ENCODE measurements at places on chromosomes 12 and 14.

DNA sequence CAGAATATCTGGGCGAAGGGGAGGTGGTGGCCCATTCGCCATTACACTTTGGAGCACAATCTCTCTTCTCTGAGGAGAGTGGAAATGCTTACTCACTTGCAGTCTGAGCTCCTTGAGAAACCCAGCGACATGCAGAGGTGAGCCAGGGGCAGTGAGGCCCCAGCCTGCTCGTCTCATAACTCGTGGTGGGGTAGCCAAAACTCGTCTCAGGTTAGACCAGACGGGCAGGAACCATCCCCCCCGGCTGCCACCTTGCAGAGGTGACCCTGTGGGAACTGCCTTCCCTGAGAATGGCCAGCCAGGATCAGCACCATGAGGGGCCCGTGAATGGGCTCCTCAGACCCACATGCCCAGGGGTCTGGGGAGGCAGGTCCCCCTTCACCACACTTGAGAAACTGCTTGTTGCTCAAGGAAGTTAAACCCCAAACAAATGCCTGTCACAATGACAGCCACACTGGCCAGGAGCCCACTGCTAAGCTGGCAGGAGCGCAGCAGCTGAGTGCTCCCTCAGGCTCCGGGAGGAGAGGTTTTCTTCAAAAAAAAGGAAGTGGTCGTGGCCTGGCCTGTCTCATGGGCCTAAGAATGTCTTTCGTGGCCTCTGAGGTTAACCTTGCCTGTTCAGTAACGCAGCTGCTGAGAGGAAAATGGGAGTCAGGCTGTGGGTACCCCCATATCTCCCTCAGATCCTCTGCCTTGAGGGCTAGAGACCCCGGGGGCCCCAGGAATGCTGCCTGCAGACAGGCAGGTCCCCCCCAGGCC is 9.2 kb upstream of the ALDH2 start:
- DNase-seq, result no peak

- peak; percentile 45 for DNase-seq
Observed at GRCh38 chr12:121536054-121536898, 44.5 kb downstream of the KDM2B start.

GRCh38 chr14:98799891-98800290 is 472.1 kb downstream of the BCL11B start:
- no peak for DNase-seq

DNA sequence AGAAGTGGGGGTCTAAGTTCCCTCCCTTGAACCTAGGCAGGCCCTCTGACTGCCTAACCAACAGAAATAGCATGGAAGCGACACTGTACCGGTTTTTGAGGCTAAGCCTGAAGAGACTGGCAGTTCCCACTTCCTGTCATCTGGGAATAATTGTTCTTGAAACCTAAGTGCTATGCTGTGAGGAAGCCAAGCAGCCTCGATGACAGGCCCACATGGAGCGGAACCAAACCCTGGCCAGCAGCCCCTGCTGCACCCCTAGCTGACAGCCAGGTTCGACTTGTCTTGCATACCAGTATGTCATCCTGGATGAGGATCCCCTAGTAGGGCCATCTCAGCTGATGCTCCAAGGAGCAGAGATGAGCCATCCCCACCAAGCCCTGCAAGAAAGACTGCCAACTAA is 6.4 kb upstream of the GPR68 start:
- no peak for DNase-seq

DNA sequence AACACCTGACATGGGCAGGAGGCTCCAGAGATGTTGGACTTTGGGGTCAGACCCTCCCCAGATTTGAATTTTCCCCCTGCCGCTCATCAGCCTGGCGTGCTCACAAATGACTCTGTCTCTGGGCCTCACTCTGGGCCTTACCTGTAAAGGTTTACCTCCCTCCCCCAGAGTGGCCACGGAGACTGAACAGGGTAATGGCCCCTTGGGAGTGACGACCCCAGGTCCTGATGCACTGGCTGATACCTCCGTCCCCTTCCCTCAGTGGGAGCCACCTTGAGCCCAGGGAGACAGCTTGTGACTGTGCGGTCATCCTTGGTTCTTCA is 7.0 kb downstream of the SLC25A29 start:
- DNase-seq, result no peak

DNA sequence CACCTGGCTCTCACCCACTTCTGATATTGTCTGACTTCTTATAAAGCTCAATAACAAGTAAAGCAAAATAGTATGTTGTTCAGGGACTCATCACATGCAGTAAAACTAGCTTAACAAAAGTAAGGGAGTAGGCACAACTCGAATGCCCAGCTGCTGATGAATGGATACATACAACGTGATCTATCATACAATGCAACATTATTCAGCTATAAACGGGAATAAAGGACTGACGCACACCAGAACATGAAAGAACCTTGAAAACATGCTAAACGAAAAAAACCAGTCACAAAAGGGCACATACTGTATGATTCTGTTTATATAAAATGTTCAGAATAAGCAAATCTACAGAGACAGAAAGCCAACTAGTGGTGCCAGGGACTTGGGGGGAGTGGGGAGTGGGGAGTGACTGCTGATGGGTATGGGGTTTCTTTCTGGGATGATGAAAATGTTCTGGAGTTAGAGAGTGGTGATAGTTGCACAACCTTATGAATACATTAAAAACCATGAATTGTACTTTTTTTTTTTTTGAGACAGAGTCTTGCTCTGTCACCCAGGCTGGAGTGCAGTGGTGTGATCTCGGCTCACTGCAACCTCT is 11.1 kb downstream of the PLBD2 start:
- no peak for DNase-seq

DNA sequence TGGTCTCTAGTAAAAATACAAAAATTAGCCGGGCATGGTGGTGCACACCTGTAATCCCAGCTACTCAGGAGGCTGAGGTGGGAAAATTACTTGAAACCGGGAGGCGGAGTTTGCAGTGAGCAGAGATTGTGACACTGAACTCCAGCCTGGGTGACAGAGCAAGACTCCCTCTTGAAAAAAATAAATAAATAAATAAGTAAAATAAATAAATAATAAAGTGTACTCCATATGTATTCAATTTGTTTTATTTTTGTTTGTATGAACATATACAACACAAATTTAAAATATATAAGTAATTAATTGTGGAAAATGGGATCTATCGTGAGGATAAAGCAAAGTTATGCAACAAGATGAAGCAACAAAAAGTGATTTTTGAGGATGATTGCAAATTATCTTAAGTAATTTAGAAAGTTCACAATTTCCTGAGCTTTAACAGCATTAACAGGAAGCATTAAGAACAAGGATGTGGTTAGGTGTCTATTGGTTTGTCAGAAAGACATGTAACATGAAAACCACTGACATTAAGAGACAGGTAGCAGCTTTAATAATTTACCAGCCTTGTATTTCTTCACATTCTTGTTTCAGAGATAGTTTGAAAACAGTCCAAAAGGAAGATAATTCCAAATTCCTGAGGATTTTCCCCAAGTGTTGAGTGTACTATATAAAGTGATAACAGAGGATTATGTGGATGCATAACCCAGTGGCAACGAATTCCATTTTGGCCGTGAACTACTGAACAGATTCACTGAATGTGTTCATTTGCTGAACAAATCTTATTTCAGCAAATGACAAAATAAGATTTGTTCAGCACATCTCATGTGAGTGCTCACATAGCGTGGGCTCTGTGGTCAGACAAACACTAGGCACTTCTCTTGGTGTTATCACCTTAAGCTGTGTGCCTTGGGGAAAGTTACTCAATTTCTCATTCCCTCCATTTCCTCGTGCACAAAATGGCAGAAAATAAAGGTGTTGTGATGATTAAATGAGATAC is 68.6 kb upstream of the RESF1 start:
- DNase-seq, result no peak

- no peak for DNase-seq
Observed at GRCh38 chr12:132085291-132085635, 58.9 kb downstream of the DDX51 start.

DNA sequence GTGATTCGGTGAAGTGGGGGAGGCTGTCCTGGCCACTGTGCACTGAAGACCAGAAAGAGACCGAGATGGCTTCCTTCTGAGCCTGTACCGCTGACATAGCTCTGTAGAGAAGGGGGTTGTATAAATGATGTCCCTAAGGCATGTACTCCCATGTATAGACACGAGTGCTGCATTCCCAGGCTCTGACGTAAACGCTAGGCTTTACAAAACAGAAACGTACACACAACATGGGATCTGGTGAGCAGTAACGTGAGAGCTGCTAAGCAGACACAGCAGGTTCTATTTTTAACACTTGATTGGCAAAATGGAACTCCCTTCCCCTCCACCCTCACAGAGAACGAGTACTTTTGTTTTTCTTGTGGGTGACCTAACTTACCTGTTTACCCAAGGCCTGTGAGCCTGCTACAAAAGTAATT is 35.9 kb downstream of the ACADS start:
- no peak for DNase-seq

GRCh38 chr12:42794806-42795205 is 205.3 kb upstream of the PRICKLE1 start:
- no peak for DNase-seq

GRCh38 chr12:54596526-54596946 is 8.1 kb upstream of the PPP1R1A start:
- DNase-seq, result peak; percentile 56

- DNase-seq, result no peak
Observed at GRCh38 chr14:102342238-102342637, 20.5 kb downstream of the CINP start.

- no peak for DNase-seq
Observed at GRCh38 chr14:53668897-53669296, 287.7 kb downstream of the BMP4 start.

DNA sequence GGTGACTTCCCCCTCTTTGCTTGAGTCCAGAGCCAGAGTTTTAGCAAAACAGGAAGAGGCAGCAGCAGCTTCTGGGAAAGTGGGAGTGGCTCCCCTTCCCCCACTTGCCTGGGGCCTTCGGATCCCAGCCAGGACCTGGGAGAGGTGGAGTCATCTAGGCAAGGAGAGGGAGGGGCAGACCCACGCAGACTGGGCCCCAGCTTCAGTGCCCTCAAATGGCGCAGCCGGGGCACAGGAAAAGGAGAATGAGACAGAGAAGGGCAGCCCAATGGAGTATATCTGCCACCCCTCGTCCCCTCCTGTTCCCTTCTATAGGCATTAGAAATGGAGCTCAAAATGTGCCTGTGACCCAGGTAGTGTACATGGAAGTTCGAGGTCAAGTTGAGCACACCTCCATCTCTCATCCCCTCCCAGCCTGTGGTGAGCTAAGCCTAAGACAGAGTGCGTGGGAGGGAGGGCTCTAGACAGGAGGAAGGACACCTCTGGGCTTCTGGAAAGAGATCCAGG is 9.3 kb upstream of the HDAC7 start:
- no peak for DNase-seq

GRCh38 chr12:115137812-115138521 is 454.0 kb upstream of the TBX3 start:
- DNase-seq, result no peak

DNA sequence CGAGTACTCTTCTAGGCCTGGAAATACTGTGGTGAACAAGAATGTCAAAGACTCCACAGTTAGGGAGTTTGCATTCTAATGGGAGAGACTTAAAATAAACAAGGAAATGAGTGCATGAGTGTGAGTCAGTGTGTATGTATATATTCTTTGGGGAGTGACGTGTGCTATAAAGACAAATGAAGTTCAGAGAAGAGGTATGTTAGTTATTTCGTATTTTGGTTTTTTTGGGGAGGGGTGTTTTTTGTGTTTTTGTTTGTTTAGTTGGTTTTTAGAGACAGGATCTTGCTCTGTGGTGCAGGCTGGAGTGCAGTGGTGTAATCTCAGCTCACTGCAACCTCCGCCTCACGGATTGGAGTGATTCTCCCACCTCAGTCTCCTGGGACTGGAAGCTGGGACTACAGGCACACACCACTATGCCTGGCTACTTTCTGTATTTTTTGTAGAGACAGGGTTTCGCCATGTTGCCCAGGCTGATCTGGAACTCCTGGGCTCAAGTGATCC is 74.3 kb downstream of the SRGAP1 start:
- no peak for DNase-seq

DNA sequence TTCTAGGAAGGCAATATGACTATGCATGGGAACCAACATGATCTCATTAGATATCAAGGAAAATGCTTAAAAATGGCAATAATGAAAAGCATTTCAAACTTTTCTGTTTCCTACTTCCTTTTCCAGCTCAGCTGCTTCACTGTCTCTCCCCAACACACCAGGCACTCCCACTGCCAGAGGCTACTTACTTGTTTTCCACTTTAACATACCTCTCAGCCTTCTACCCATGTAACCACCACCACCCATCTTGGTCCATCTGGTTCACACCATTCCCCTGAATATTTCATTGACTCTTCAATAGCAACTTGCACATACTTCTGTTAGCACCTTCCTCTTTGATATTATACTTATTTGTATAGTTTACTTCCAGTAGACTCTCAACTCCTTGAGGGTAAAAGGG is 168.3 kb upstream of the NPAS3 start:
- DNase-seq, result no peak

DNA sequence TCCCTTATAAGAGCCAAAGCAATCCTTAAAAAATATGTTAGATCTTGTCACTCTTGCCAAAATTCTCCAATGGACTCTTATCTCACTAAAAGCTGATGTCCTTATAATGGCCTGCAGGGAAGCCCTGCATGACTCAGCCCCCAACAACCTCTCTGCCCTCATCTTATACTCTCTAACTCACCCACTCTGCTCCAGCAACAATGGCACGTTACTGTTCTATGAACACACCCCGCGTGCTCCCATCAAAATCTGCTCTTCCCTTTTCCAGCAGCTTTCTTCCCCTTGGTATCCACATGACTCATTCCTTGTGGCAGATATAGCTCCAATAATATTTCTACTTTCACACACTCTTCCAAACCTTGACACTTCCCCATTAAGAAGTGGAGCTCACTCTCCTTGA is 108.1 kb downstream of the DENND5B start:
- DNase-seq, result no peak

DNA sequence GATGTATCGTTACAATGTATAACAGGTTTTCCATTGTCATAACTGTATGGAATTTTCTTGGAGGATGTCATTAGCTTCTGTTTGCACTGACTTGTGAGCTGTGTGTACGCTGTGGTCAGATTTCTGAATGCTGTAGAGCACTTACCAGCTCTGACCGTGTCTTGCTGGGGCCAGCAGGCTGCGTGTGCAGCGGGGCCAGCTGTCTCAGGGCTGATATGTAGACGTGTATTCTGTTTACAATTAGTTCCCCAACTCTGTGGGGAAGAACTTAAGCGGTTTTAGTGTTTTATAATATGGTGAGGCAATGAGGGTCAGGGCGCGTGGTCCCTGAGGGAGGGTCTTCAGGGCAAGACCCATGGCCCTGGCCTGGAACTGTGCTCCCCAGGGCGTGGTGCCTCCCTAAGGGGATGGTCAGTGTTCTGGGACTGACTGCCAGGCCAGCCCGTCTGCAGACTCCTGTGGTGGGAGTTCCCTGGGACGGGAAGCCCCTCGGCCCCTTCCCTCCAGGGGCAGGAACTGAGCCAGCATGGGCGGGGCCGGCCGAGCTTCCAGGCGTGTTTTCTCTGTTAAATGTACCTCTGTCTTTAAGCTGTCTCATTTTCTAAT is 18.7 kb downstream of the XRCC3 start:
- no peak for DNase-seq

DNA sequence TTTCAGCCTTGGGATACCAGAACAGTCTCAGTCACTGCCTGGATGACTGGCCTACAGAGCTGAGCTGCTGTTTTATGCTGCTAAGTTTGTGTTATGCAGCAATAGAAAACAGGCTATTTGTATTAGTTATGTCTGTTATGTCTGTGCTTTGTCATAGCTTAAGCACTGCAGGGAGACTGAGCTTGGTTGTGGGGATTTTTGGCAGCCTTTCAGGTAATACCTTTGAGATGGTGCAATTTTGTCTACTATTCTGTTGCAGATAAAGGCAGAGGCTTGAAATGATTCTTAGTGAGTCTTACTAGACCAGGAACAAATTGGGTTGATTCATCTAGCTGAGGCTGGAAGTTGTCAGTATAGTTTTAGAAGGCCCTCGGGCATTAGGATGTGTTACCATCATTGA is 201.3 kb upstream of the RBM19 start:
- DNase-seq, result no peak
